ENCODE measurements at places on chromosomes 2 and 18.

- peak; percentile 12 for DNase-seq
Observed at GRCh38 chr2:24613154-24613814, 122.2 kb downstream of the NCOA1 start.

DNA sequence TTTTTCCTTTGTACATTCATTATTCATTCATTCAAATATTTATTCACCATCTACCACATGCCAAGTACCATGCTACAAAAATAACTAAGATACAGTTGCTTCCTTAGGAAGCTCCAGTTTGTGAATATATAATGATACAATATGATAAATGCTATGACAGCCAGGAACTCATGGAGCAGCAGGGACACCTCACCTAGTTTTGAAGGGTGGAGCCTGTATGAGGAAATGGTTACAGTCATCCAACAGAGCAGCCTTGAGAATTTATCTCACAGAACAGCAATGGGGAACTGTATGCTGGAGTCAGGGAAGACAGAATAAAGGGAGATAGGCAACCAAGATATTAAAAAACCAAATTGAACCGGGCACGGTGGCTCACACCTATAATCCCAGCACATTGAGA, 124.0 kb downstream of the OSBPL1A start:
- no peak for DNase-seq

- no peak for DNase-seq
Observed at GRCh38 chr18:26290385-26290784, 64.1 kb downstream of the TAF4B start.

GRCh38 chr2:33497221-33497650, 20.8 kb downstream of the RASGRP3 start:
- DNase-seq: no peak

DNA sequence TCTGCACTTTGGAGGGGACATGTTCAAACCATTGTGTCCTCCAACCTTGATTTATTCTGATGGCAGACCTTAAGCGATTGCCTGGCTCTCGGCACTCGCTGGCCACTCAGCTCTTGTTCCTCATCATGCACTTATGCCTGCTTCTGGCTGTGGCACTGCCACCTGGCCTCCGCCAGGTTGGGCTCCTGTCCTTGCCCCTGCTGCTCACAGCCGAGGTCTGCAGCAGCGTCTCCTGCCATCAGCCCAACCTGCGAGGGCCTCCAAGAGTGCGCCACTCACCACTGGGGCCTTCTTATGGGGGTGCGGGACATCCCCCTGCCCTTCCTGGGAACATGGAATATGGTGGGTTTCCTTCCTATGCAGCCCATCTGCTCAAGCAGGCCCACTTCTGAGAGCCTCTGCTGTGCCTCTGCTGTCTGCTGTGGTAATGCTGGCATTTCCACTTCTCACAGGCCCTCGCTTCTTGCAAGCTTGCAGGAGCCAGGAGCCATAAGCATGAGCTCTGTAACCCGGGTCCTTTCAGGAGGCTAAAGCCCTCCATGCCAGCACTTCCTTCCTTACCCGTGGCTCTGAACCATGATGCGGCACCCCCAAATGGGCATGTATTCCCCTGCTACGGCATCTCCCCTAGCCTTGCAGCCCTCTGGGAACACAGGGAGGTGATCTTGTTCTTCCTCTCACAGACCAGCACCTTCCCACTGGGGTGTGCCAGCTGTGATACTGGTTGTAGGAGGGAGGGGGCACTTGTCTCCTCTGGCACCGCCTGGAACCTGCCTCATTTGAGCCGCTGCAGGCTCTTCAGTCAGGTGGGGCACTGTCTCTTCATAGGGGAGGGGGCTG, 58.6 kb upstream of the HS6ST1 start:
- DNase-seq: no peak

- DNase-seq: no peak
Observed at GRCh38 chr2:128664499-128664971, 345.9 kb upstream of the HS6ST1 start.

DNA sequence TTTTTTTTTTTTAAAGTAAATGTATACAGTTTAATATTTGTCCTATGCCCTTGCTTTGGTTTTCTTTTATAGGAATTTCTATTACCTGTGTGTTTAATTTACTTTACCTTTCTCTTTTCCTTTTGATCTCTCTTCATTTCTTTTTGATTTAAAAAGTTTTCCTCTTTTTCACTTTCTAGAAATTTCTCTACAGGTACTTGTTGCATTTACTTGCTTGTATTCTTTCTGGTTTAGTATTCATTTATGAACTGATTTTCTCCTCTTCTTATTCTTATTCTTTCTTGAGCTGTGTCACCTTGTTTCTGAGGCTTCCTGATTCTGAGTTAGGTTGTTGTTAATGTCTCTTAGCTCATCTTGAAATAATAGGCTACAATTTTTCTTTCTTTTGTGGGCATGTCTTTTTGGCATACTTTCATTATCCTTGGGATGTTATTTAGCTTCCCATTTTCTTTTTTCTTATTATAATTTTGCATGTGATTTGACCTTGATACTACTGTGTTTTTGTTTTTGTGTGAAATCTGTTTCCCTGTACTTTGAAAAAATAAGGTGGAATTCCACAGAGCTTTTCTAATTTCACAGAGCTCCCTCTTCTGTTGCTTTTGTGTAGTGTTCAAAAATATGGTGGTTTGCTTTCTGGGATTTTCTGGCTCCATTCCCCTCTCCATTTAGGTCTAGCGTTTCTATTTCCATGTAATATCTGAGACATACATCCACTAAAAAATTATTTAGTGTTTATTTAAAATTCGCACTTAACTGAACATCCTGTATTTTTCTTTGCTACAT, 25.5 kb upstream of the ALMS1 start:
- DNase-seq: no peak

- DNase-seq: no peak
Observed at GRCh38 chr2:127651971-127652550, 6.1 kb downstream of the GPR17 start.

- peak; percentile 44 for DNase-seq
Observed at GRCh38 chr2:38978296-38978903, 88.7 kb downstream of the ARHGEF33 start.

- no peak for DNase-seq
Observed at GRCh38 chr2:70073493-70073892, 13.8 kb upstream of the PCBP1 start.

GRCh38 chr2:23410596-23410995, 25.6 kb downstream of the KLHL29 start:
- no peak for DNase-seq
